ENCODE measurements at places on chromosomes 7 and 10.

DNA sequence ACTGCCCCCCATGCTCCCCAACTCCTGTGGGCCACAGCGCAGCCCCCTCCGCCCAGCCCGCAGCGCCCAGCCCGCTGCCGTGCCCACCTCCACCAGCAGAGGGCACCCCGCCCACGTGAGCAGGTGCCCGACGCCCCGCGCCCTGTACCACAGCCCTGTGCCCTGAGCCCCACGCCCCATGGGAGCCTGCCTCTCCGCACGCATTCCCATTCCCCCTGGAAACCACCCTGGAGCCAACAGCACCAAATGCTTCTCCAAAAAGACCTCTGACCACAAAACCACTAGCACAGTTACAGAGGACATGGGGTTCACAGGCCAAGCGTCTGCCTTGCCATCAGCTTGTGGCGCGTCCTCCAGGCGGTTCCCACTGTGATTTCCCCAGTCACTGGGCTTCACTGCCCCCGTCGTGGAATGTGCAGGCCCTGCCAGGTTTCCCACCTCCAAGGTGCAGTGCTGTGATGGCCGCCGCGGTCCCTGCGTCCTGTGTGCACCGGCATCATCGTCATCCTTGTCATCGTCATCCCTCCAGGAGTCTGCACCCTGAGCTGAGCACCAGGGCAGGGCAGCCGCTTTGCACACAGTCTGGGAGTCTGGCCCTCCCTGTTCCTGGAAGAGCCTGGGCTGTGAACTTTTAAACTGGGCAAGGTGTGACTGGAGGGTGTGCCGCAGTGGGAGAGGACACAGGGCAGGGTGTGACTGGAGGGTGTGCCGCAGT lies 61.7 kb downstream of the PWWP2B start:
- no peak for DNase-seq

DNA sequence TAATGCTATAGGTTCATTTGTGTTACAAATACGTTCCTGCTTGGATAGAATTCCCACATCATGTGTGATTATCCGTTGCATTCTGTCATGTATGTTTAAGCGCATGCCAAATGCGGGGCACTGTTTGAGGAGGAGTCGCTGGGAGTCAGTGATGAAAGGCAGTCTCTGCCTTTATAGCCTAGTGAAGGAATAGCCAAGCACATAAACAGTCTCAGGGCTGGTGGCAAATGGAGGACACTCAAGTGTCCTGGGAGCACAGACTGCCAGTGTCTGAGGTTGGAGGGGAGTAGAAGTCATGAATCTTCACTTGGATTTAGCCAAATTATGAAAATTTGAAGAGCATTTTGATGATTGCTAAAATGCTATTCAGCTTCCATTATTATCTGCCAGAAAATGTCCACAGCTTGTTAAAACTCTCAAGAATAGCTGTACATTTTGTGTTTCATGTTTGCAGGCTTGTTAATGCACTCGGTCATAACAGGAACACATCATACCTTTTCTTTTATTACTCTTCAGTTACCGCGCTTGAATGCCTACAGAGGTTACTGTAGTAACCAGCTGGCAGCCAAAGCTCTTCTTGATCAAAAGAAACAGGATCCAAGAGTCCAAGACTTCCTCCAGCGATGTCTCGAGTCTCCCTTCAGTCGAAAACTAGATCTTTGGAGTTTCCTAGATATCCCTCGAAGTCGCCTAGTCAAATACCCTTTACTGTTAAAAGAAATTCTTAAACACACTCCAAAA lies 41.6 kb downstream of the NET1 start:
- no peak for DNase-seq

- DNase-seq = no peak
Measured at GRCh38 chr7:133763076-133763640, 364.0 kb upstream of the LRGUK start.

DNA sequence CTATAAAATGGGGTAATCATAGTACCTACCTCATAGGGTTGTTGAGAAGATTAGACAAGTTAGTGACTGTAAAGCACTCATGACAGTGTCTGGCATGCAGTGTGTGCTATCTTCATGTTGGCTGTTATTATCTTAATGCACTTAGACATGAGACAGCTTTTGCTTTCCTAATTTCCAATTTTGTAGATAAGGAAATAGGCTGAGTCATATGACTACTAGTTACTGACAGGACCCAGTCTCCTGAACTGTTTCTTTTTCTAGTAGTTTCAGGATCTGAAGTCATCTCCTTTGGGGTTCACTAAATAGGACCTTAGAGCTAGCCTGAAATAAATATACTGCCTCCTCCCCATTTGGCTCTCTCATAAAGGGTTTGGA lies 74.2 kb downstream of the SNX10 start:
- no peak for DNase-seq

DNA sequence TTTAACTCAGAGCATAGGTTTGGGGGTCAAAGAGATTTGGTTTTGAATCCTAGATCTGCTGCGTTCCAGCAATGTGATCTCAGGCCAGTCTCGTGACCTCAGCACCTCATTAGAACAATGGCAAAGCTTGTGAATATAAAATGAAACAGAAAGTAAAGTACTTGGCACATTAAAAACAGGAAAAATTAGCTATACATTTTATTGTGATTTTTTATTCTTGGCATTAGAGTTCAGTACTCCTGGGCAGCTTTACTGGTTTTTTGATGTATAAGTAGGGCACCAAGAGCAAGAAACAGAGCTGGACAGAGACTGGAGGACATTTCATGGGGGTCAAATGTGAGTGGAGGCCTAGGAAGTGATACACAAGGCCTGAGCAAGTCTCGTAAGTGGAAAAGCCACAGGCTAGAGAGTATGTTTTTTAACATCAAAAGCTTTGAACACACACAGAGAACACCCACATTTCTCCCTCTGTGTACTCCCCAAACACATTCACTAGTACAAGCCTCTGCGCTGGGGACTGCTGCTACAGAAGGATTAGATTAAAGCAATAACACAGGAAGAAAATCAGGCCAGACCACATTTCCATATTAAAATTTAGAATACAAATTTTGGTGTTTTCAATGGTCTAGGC lies 157.2 kb upstream of the SLC25A13 start:
- DNase-seq = no peak

DNA sequence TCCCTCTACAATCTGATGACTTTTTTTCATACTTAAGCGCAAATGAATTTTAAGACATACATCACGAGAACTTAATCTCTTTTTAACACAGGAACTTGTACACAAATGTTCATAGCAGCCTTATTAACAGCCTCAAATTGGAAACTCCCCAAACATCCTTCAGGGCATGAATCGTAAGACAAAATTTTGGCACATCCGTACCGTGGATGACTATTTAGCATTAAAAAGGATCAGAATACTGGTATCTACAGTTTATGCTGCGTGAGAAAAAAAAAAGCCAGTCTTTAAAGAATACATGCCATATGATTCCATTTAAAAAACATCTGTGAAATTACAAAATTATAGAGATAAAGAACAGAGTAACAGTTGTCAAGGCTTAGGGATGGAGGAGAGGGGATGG lies 46.8 kb downstream of the PDE1C start:
- peak; percentile 54 for DNase-seq

- DNase-seq = no peak
Measured at GRCh38 chr7:132422502-132423111, 153.7 kb downstream of the PLXNA4 start.

- no peak for DNase-seq
Measured at GRCh38 chr7:26522633-26523032, 231.0 kb downstream of the SNX10 start.

DNA sequence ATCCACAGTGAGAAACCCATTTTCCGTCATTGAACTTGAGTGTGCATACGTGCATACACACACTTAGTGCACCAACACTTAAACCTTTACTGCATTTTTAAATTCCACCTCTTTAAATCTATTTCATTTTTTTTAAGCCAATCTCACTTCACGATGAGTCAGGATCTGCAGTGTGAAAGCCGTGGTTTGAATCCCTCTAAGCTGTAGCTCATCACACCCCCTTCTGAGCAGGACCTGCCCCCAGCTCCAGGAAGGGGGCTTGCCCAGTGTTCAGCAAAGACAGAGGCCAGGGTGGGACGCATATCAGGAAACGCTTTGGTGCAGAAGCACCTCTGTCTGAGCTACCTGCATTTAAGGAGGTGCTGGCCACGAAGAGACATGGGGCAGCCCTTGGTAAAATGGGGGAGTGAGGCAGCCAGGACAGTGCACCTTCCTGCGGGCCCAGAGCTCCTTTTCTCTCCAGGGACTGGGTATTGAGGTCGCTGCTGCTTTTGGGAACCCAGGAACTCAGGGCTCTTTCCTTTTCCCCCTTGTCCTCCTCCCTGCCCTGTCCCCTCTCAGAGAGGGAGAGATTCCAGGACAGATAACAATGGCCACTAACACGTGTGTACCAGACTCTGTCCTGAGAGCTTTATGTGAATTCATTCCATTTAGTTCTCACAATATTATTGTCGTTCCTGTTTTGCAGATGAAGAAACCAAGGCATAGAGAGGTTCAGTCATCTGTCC lies 21.7 kb downstream of the ZNF316 start:
- no peak for DNase-seq

GRCh38 chr7:54090652-54091213 lies 451.4 kb upstream of the VSTM2A start:
- no peak for DNase-seq

GRCh38 chr10:123165445-123166072 lies 11.4 kb downstream of the BUB3 start:
- DNase-seq = no peak

DNA sequence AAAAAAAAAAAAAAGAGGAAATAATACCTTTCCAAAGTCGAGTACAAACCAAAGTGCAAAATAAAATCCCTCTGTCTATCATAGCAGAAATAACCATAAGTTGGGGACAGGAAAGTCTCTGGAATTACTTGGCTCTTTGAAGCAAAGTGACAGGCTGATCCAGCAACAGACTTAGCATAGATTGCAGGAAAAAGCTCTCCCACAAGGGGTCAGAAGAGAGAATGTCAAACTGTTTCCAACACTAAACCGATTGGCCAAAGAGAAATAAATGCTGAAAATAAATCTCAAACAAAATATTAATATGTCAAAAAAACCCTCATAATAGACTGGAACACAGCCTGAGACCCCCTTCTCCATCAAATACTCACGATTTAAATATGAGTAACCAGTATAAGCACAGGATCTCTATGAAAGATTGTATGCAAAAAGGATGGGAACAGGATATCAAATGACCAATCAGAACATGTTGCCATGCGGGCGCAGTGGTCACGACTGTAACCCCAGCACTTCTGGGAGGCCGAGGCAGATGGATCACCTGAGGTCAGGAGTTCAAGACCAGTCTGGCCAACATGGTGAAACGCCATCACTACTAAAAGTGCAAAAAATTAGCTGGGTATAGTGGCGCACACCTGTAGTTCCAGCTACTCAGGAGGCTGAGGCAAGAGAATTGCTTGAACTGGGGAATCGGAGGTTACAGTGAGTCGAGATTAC lies 1000.7 kb upstream of the LRRN3 start:
- DNase-seq = no peak

- no peak for DNase-seq
Measured at GRCh38 chr10:17831341-17831740, 22.2 kb downstream of the MRC1 start.

- no peak for DNase-seq
Measured at GRCh38 chr10:60363187-60363586, 26.5 kb downstream of the ANK3 start.

DNA sequence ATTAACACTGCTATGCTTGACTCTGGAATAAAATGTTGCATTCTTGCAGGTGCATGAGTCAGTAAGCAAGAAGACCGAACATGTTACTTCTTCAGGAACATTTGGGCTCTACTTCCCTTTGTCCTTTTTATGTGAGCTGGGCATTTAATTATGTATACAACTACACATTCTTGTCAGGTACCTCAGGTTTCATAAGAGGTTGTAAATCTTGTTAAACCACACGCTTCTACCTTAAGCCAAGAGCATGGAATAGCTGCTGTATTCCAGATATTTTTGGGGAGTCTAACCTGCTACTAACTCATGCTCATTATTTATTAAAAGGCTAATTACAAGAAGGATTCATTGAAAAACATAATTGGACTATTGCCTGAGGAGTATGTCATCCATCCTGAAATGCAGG lies 414.2 kb upstream of the KLF6 start:
- no peak for DNase-seq

DNA sequence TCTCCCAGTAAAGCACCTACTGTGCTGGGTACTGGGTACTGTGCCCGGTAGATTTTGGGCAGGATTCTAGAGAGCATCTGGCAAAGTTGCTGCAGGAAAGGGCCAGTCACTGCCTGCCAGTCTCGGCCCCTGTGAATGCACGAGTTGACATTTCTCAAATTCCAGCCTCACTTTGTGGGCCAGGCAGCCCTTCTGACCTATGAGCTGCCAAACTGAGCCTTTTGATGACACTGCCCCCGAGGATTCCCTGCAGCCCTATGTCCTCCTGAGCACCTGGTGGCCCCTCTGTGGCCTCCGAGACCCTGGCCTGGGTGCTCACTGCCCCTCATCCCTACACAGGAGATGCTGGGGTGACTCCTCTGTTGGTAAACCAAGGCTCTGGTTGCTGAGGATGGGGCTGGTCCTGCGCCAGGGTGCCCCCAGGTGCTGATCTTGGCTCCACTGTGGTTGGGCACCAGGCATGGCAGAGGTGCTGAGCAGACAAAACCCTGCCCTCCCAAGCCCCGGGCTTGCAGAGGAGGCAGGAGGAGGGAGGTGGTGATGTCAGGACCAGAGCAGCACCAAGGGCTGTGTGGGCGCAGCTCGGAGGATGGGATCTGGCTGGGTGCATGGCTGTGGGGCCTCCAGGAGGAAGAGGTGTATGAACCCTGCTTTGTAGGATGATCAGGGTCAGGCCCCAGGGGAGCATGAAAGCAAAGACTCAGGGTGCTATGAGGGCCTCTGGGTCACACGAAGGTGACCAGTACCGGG lies 16.2 kb downstream of the LHPP start:
- DNase-seq = no peak

GRCh38 chr7:134618756-134619530 lies 27.7 kb upstream of the BPGM start:
- DNase-seq = no peak

- no peak for DNase-seq
Measured at GRCh38 chr10:114271779-114272167, 32.7 kb downstream of the VWA2 start.

- no peak for DNase-seq
Measured at GRCh38 chr7:108103558-108104298, 26.4 kb downstream of the LAMB4 start.

DNA sequence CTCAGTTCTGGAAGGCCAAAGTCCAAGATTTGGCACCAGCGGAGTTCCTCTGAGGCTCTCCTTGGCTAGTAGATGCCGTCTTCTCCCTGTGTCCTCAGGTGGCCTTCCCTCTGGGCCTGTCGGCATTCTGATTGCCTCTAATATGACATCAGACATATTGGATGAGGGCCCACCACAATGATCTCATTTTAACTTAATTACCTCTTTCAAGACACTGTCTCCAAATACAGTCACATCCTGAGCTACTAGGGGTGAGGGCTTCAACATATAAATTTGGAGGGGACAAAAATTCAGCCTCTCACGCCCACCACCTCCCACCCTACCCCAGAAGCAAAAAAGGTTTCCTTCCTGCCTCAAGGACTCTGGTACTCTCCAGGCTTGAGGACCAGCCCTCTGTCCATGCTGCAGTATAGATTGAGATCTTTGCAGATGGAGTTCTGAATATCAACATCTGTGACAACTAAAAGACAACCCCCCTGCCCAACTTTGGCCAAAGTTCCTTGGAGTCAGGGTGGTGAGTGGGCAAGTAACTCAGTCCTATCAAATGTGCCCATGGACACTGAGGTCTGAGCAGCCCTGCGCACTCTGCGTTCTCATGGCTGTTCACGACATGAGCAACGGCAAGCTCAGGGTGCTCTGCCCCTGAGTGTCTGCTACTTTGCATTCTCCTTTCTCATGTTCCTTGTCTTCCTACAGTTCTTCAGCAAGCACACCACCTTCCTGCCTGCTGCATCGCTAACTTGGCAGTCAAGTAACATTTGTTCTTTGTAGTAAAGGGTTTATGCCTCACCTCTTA lies 11.5 kb downstream of the TMEM176B start:
- no peak for DNase-seq
